HAP-1 (cell line): ENCODE measurements at places on chromosomes 1 and 21.

DNA sequence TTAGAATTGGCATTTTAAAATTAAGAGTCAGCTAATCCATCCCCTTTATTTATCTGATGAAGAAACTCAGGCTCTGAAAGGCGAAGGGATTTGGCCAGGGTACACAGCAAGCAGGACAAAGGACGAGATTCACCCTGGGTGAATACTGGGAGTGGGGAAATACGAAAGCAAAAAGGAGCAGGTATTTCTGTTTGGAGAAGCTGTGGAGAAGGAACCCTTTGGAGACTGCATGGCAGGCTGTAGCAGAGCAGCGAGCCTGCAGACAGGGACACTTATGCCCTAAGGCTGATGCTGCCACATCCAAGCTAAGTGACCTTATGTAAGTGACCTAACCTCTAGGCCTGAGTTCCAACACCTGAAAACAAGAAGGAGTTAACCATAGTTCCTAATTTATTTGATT lies 207.2 kb upstream of the C1orf87 start:
- DNase-seq: no peak

GRCh38 chr21:34518301-34518700 lies 6.3 kb upstream of the KCNE1 start:
- no peak for DNase-seq

- DNase-seq: no peak
Observed at GRCh38 chr1:22454476-22455056, 2.9 kb downstream of the ZBTB40 start.

DNA sequence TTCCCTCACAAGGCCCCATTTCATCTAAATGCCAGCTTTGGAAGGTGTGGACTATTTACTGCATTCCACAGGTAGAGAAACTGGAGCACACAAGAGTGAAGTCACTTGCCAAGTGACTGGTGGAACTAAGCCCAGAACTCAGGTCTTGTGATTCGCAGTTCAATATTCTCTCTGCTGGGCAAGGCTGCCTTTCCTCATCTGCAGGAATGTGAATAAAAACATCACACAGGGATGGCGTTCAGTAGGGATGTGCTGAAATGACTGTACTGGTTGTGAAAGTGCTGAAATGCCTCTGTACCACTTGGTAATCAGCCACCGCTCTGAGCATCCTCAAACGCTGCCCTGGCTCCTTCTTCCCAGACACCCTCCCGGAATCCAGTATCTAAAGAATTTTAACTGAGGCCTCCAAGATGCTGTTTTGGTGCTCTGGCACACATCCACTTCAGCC lies 145.6 kb downstream of the HIVEP3 start:
- DNase-seq: no peak
